D721Med (cell line): ENCODE measurements at places on chromosomes 11 and 22.

- no peak for DNase-seq
Measured at GRCh38 chr11:80841675-80842074, 1400.8 kb upstream of the TENM4 start.

DNA sequence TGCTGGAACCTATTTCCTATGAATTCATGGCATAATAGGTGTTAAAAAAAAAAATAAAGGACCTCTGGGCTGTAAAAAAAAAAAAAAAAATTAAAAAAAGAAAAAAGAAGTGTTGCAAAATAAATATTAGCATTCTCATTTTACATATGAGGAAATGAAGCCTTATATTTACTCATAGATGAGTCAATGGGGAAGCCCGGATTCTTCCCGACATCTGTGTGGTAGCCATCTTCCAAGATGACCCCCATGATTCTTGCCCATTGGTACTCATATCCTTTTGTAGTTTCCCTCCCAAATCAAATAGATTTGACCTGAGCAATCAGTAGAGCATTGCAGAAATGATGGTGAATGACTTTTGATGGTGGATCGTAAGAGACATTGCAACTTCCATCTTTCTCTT is 3.0 kb upstream of the SWAP70 start:
- DNase-seq: no peak

DNA sequence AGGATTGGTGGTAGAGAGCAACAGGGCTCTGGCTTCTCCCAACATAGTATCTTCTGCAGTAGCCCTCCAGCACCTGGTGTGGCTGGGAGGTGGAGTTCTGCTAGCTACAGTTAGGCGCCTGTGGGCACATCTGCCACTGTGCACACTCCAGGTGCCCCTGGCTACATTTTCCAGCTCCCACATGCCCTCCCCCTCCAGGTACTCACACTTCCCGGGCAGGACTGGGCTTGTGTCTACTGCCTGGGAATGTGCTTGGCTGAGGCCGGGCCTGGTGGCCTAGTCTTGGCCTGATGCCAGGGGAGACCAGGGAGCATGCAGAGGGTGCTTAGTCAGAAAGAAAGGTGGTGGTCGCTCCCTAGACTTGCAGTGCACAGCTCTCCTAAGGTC is 15.8 kb downstream of the PHLDB1 start:
- DNase-seq: no peak

- DNase-seq: no peak
Measured at GRCh38 chr11:123356539-123356938, 73.5 kb upstream of the GRAMD1B start.

- no peak for DNase-seq
Measured at GRCh38 chr22:28728621-28729313, 12.9 kb downstream of the CHEK2 start.

- DNase-seq: no peak
Measured at GRCh38 chr11:24153337-24153736, 343.5 kb upstream of the LUZP2 start.

- DNase-seq: no peak
Measured at GRCh38 chr11:110327508-110327907, 31.1 kb upstream of the RDX start.

GRCh38 chr11:117134431-117134830 is 9.7 kb upstream of the PAFAH1B2 start:
- no peak for DNase-seq

DNA sequence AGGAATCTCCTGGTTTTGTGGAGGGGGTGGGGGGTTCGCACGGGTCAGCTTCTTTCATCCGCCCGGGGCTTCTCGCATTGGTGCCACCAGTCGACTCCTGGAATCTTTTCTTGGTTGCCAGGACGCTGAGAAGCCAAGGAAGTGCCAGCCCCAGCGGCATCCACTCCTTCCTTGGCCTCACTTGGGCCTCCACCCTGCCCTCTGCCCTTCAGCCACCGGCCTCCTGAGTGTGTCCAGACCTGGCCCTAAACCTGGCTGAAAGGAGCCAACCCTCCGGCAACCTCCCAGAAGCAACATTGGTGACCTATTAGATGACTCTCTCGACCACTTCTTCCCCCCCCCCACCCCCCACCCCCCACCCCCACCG is 518 bp upstream of the GALNT18 start:
- no peak for DNase-seq

DNA sequence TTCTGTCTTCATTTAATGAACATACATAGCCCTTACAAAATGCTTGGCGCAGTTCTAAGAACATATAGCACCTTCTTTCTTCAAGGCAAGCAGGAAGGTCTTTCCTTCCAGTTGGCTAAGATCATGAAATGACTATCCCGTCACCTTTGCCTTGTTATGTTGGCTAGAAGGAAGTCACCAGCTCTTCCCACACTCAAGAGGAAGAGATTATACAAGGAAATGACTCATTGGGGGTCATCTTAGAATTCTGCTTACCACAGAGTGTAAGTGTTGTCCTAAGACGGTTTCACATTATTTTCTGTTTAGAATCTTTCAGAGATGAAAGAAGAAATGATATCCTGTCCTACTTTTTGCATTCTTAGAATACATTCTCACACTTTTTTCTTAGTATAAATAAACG is 808.0 kb upstream of the LUZP2 start:
- DNase-seq: no peak

DNA sequence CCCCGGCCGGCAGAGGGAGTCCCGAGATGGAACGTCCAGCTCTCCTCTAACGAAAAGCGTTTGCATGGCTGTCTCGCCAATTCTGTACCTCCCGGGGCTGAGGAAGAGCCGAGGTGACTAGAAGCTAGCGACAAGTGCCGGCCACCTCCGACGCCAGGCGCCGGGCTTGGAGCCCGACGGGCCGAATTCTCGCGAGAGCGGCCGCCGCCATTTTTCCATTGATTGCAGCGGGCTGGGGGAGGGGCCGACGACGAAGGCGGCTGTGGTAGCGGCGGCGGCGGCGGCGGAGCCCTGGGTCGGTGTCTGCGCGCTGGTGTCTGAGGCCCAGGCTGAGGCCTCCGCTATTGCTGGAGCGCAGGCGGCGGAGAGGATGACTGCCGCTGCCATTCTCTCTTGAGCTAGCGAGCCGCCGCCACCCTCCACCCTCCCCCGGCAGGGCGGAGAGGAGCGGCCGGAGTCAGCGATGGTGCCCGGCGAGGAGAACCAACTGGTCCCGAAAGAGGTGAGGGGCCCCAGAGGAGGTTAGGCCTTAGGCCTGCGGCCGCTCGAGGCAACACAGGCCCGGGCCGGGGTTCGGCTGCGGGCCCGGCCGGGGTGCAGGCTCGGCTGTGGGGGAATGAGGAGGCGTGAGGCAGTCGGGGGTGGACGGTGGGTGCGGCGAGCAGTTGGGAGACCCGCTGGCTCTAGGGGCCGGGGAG is at the start of gene USP47:
TSS of gene USP47 (plus strand) at position 250 of the 698 bp plus-strand sequence. CDS start at position 464, 214 bp downstream.
- peak; percentile 28 for DNase-seq

DNA sequence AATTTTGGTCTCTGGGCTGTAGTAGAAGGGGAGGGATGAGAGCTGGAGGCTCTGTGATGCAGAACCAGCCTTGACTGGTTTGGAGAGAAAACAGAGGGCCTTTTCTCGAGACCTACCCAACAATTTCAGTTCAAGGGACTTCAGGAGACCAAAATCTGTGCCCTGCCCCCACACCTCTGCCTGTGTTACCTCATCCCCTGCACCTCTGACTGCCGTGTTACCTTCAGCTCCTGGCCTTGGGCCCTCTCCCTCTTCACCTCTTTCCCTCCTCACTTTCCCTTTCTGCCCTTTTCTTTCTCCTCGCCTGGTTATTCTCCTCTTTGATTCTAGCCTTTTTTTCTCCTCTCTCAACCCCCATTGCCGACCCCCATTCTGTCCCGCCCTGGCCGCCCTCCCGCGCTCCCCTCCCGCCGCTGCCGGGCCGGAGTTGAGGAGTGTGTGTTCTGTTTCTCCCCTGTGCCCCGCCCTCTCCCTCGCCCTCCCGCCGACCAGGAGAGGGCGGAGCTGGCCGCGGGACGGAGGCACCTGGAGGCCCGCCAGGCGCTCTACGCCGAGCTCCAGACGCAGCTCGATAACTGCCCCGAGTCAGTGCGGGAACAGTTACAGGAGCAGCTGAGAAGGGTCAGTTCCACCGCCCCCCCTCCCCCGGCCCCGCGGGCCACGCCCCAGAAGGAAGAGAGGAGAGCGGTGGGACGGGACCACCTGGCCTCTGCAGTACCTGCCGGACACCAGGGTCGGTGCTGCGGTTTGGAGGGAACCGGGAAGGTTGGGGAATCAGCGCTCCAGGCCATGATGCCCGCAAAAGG is 27.2 kb downstream of the PHLDB1 start:
- DNase-seq: no peak

- no peak for DNase-seq
Measured at GRCh38 chr11:100991541-100991940, 138.1 kb downstream of the PGR start.

DNA sequence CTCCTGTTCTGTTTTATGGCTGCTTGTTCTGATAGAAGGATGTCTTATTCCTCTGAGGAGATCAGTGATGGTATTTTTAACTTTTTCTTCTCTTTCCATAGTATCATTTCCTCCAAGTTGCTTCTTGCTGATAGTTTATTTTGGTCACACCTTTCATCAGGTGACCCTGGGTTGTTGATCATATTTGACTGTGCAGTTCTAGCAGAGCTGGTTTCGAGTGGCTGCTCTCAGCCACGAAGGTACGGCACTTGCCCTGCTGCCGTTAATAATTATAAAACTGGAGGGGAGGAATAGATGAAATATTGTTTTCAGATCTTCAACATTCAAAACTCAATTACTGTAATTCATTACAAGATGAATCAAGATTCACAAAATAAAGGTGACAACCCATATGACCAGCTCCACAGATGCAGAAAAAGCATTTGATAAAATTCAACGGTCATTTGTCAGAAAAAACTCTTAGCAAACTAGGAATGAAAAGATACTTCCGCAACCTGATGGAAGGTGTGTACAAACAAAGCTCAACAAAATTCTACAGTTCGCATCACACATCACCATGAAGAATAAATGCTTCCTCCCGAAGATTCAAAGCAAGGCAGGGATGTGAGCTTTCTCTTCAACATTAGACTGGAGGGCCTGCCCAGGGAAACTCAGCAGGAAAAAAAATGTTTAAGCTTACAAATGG is 59.2 kb upstream of the RTL6 start:
- no peak for DNase-seq

GRCh38 chr11:58525037-58525614 is 17.2 kb upstream of the OR5B21 start:
- DNase-seq: no peak
